ENCODE measurements at places on chromosomes 16 and 17.

GRCh38 chr16:27818246-27818645, 245.3 kb downstream of the GSG1L start:
- no peak for DNase-seq

- no peak for DNase-seq
Measured at GRCh38 chr16:63323722-63324705, 1287.8 kb upstream of the CDH8 start.

DNA sequence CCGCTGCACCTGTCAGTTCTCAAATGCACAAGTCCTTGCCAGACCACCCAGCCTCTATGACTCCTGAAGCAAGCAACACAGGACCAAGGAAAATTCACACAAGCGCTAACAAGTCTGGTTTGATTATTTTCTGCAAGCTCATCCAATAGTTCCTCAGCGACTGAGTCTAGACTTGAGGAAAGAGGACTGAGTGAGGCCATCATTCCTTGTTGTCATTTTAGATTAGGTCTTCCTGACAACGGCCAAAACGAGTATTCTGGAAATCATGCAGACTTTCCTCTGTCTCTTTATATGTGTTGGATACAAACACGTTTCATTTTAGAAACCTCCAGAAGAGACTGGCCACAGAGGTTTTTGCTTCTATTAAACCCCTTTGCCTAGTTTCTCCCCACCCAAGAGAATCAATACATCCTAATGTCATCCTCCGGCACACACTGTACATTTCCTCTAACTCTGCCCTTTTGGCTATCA, 561 bp downstream of the CCDC47 start:
- DNase-seq: no peak

- no peak for DNase-seq
Measured at GRCh38 chr17:74729866-74730265, 7.2 kb upstream of the RAB37 start.

Data from GM06990 (cell line).